ENCODE measurements at places on chromosomes 12 and 14.

- no peak for DNase-seq
Observed at GRCh38 chr14:104697317-104697703, 7.9 kb downstream of the INF2 start.

- DNase-seq, result no peak
Observed at GRCh38 chr14:32478050-32478449, 149.0 kb downstream of the AKAP6 start.

DNA sequence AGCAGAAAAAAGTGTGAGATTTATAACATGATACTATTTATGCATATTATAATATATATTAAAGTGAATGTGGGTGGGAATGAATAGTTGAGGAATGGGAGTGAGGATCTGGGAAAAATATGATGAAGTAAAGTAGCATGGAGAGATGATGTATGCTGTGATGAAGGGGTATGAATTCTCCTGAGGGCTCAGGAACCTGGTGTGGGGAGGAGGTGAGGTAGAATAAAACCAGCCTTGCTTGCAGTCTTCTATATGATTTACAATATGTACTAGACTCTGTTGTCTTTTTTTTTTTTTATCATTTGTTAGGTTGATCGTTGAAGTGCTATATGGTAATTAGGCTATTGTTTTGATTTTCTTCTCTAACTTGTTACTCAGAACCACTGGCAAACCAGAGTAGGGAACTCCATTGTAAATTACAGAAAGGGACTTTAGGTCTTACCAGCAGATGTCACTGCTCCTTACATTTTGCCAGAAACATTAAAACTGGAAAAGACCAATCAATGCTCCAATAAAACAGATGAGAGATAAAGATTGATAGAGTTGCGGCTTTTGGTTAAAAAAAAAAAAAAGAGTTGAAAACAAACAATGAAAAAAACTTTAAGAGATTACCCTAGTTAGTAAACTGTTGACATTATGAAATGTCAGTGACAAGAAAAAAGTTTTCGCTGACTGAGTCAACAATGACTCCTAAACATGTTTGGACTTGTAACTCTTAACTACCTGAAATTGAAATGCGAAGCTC is 39.9 kb downstream of the ATL1 start:
- no peak for DNase-seq

GRCh38 chr14:92105893-92106142 is 564 bp downstream of the ATXN3 start:
- DNase-seq, result peak; percentile 9
